ENCODE measurements at places on chromosomes 16 and 17.

DNA sequence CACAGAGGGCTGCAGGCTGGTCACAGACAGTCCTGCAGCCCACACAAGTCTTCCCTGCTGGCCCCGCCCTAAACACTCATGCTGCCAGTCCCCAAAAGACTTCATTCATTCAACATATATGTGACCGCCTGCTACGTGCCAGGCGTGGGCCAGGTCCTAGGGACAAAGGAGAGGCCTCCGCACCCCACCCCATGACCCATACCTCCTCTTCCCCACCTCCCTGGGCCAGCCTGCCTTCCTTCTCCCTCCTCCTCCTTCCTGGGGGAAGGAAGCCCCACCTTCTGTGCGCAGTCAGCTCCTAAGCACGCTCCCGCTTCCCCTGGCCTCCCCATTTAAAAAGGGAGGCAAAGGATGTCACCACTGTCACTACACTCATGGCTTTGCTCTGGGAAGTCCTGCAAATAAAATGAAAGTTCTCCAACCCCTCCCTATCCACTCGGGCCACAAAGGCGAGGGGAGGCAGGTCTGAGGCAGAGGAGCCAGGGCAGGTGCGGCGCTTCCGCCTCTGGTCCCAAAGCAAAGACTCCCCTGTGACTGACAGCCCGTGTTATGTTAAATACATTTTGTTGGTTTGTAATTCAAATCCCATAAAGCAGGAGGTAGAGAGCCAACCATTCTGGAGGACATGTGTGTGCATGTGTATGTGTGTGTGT, 9.0 kb downstream of the DNAAF8 start:
- no peak for DNase-seq

DNA sequence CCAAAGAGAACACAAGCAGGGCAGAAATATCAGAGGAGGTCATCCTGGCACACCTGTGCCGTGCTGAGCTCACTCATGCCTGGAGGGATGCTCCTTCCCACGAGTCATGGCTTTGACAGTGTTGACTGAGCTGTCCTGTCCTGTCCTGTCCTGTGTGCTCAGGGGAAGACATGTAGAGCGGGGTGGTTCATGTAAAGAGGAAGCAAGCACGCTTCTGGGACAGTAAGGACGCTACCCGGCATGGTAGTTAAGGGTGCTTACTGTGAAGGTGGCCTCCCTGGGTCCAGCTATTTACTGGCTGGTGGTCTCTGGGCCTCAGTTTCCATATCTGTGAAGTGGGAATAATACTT, 398 bp downstream of the LGALS9 start:
- DNase-seq: no peak

GRCh38 chr17:78454346-78454745, 75.9 kb downstream of the PGS1 start:
- DNase-seq: no peak

- DNase-seq: no peak
Measured at GRCh38 chr17:39170558-39170957, 4.6 kb upstream of the ARL5C start.

DNA sequence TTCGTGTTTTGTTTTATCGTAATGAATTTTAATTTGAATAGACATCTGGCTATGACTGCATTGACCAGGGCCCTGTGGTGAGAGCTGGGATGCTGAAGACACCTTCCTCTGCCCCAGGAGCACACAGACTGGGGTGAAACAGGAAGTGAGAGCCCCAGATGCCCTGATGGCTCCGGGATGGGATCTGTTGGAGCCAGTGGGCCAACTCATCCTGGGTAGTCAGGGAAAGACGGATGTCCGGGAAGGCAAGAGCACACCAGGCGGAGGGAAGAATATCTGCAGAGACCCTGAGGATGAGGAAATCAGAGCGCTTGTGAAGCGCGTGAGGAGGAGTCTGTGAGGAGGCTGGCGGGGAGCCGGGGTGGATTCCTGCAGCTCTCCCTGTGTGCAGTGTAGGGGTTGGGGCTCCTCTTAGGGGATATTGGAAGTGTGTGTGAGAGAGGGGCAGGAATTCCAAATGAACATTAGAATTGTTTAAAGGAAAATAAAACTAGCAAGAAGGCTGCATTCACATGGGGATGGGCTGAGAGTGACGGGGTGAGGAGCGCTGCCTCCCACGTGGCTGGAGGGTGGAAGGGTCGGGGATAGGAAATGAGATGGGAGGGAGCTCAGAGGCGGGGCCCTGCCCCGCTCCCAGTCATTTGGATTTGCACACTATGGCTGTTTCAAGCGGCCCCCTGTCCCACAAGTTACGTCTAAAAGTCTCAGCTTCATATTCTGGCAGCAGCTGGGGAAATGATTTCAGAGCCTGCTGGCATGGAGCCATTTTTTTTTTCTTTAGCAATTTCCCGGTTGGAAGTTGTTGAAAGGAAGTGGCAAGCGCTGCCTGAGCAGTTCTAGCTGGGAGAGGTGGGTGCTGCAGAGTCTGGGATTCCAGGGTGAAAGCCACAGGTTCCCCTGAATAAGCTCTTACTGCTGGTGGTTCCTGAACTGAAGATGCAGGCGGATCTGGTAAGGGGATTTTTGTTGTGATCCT, 71.2 kb upstream of the LGALS9 start:
- DNase-seq: no peak

- DNase-seq: no peak
Measured at GRCh38 chr17:62996221-62996620, 30.2 kb downstream of the TANC2 start.

GRCh38 chr17:81277946-81278693, 17.0 kb downstream of the SLC38A10 start:
- DNase-seq: no peak

- DNase-seq: no peak
Measured at GRCh38 chr16:2404099-2404498, 25.1 kb upstream of the CCNF start.

DNA sequence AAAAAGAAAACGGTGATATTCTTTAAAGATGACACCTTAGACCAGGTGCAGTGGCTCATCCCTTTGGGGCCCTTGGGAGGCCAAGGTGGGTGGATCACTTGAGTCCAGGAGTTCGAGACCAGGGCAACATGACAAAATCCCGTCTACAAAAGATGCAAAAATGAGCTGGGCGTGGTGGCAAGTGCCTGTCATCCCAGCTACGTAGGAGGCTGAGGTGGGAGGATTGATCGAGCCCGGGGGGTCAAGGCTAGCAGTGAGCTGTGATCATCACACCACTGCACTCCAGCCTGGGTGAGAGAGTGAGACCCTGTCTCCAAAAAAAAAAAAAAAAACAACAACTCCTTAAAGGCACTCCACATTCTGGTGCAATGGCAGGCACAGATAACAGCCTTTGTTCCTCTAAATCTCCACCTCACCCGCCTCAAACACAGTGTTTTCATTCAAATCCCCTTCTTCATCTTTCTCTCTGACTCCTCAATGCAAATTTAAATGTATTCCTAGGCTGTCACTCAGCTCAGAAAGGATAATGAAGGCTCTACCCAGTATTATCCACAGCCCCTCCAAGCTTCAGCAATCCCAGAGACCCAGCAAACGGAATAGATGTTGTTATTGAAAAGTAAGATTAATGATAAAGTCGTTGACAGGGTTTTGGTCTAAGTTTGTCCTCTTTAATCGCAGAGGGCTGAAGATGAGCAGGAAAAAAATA, 56.2 kb upstream of the CACNG5 start:
- DNase-seq: no peak

- DNase-seq: no peak
Measured at GRCh38 chr17:61754124-61754523, 109.2 kb downstream of the BRIP1 start.

- no peak for DNase-seq
Measured at GRCh38 chr17:76408037-76408849, 23.8 kb downstream of the SPHK1 start.

DNA sequence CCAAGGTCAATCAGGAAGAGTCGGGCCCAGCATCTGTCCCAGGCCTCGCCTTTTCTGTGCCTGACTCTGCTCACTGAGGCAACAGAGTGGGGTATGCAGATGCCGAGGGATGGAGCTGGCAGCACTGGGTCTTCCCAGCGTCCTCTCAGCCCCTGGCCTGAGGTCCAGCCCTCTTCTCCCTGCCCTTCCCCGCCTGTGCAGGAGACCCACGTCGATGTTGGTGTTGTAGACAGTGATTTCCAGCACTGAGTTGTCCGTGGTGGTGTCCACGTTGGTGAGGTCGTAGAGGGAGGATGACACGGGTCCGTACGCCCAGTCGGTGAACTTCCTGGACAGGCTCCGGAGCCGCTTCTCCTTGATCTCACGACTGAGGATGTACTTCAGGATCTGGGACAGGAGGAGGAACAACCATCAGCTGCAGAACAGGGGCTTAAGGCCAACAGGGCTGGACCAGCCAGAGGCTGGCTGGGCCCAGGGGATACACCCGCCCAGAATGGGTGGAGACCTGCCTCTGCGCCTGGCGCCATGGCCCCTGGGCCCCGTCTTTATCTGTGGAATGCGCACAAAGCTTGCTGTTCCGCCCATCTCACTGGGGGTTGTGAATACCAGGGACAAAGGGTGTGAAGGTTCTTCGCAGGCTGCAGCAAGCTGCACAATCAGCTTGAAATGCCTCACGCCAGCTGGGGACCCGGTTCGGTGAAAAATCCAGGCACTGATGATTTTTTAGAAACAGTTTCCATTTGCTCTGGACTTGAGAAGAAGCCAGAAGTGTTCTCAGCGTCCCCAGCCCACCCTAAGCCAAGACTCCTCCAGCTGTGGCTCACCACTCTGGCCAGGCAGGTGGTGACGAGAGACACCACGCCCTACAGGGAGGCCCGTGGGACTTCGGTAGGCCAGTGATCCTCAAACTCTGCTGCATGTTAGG, 27.5 kb downstream of the TRPV3 start:
- no peak for DNase-seq

GRCh38 chr16:85622683-85623082, 9.6 kb downstream of the GSE1 start:
- DNase-seq: no peak

DNA sequence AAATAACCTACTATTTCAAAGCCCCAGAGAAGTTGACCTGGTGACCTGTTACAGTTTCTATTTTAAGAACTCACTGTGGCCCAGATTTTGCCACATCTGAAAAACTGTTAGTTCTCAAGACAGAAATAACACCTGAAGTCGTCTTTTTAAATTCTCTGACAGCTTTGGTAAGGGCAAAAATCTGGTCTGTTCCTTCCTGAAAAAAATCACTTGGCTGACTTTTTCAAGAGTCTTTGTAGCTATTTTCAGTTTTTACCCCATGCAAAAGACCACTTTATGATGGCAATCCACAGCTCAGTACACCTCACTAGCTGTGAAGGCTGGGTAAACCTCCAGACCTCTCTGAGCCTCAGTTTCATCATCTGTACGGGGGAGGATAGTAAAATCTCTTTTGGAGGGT, 60.7 kb upstream of the SREBF1 start:
- no peak for DNase-seq

DNA sequence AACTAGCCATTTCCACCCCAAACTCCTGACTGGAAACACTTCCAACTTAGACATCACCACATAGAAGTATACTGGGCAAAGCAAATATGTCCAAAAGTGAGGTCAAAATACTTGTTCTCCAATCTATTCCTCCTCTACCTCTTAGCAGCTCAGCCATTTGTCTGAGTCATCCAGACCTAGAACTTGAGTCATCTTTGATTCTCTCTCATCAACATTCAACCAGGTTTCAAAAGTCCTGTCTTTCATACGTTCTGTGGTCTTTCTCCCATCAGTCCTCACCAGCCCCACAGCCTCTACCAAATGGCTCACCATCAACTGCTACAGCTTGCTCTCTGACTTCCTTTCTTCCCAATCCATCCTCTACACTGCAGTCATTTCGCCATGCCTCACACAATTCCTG, 6.8 kb downstream of the ANKFY1 start:
- DNase-seq: no peak

- no peak for DNase-seq
Measured at GRCh38 chr17:7407485-7408251, at the start of gene NLGN2. Gene NLGN2, plus strand, starts transcription at chr17:7407845. Its CDS starts 411 bp downstream, at chr17:7408256.

DNA sequence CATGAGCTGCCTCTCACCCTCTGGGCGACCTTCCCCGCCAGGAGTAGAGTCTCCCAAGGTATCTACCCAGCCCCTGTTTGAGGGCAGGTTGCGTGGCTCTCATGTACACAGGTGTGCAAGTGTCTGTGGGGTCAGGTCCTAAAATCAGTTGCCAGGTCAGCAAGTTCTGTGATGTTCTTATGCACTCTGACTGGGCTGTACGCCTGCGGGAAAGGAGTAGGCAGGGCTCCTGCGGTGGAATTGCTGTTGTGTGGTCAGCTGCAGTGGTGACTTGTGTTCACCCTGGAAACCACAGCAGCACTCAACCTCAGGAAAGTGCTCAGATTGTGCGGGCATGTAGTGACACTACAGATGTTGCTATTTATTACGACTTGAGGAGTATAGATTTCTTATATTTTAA, 19.4 kb downstream of the NARF start:
- DNase-seq: no peak

- no peak for DNase-seq
Measured at GRCh38 chr17:63694950-63695773, 4.8 kb downstream of the LIMD2 start.

GRCh38 chr16:50334106-50334975, 34.4 kb downstream of the BRD7 start:
- DNase-seq: no peak

- no peak for DNase-seq
Measured at GRCh38 chr17:58802188-58802587, 46.5 kb downstream of the PPM1E start.

GRCh38 chr17:16478649-16479048, 13.3 kb downstream of the LRRC75A start:
- DNase-seq: no peak
